ENCODE measurements at places on chromosomes 6 and 20.
A peak's percentile ranks its signal among the peaks of the same experiment; 100 is the strongest.

- no peak for DNase-seq
Measured at GRCh38 chr20:60365882-60366281, 407.7 kb downstream of the CDH26 start.

DNA sequence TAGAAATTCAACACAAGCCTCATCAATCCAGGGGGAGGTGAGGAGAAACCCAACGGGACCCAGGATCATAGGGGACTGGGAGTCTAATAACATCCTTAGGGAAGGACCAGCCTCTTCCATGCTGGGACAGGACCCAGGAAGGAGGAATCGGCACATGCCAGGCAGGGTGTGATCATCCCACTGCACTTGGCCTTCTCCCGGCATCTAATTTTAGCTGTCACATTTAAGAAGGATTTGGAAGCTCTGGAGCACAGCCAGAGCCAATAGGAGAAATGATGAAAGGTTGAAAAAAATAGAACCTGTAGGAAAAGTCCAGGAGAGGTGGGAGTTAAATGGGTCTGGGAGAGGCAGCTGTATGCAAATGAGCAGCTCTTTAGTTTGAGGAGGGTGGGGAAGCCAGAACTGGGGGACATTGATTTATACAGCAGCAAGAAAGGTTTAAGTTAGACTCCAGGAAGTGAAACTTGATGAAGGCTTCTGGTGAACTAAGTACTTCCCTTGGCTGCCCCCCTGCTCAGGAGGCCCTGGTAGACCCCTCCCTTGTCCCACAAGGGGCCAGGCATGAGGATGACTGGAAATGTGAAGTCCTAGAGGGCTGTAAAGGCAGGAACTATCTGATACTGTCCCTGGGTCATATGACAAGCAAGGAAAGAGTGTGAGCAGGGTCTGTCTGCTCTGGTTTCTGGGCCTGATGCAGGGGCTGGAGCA lies 260.3 kb downstream of the LRFN2 start:
- peak; percentile 72 for DNase-seq

GRCh38 chr20:60055740-60056139 lies 97.5 kb downstream of the CDH26 start:
- DNase-seq: no peak

GRCh38 chr6:138087593-138088325 lies 19.5 kb downstream of the PERP start:
- peak; percentile 60 for DNase-seq
